ENCODE measurements at places on chromosomes 6 and 20. TPM values are rescaled to one million over a fixed set of nuclear protein-coding genes. Genes with fewer than 3 reads are reported as not detected.
A peak's percentile ranks its signal among the peaks of the same experiment; 100 is the strongest.

DNA sequence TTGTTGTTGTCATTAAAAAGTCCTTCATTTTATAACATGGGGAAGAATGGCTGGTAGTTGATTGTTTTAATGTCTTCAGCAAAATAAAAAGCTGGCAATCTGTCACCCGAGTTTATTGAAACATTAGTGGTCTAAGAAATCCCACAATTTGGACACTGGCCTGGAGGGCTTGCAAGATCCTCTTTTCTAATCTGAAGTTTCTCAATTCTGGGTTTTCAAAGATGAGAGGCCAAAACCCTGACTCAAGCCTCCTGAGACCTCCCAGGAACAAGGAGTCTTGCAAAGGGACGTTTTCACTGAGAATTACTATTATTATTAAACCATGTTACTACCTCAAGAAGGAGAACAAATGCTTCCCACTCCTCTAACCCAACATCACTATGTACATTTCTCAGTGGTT lies 19.5 kb downstream of the MAP1LC3A start:
- peak; percentile 8 for DNase-seq

DNA sequence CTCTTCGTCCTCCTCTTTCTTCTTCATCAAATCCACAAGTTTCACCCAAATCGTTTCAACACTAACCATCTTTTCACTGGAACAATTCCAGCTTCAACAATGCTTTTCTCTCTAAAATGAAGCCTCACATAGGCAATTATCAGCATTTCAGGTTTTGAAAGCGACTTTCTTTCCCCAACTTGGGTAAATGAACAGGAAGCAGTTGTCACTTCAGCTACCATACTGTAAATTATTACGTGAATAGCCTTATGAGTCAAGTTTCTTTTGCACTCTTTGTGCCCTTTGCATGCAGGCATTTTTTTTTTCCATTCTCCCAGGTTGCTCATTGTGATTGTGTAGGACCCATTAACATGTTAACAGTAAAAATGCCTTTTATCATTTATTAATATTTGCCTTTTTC lies 121.7 kb upstream of the BTBD3 start:
- DNase-seq: no peak

DNA sequence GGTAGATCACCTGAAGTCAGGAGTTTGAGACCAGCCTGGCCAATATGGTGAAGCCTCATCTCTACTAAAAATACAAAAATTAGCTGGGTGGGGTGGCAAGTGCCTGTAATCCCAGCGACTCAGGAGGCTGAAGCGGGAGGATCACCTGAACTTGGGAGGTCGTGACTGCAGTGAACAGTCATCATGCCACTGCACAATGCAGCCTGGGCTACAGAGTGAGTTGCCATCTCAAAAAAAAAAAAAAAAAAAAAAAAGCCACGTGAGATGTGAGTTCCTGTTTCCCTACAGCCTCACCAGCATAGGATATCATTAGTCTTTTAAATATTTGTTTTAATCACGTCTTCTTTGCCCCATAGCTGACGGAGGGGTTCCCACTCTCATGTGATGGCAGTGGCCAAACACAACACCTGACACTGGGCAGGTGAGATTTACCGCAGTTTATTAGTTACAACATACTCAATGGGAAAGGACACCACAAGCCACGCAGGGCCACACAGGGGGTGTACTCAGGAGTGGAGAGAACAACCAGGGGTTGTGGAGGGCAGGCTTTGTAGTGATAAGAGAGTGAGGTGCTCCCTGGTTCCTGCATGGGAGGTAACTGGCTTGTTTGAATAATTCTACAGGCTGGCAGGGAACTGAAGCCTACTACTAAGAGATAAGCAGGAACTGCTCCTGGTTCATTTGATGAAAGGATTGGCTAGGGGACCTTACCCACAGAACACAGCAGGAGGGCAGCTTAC lies 4.6 kb upstream of the LZTS3 start:
- DNase-seq: no peak

GRCh38 chr20:17768271-17768670 lies 68.5 kb downstream of the BANF2 start:
- no peak for DNase-seq

- no peak for DNase-seq
Measured at GRCh38 chr6:107361753-107362604, 97.4 kb downstream of the PDSS2 start.

GRCh38 chr6:137951064-137951597 lies 84.1 kb downstream of the TNFAIP3 start:
- no peak for DNase-seq

GRCh38 chr6:30071081-30071818 lies 4.3 kb downstream of the PPP1R11 start:
- DNase-seq: peak; percentile 54

The FLRT3 gene
- total RNA-seq: not detected

The DPPA5 gene
- total RNA-seq: not detected

The TRDN gene
- not detected for total RNA-seq
